ENCODE measurements at places on chromosomes 5 and 9.

DNA sequence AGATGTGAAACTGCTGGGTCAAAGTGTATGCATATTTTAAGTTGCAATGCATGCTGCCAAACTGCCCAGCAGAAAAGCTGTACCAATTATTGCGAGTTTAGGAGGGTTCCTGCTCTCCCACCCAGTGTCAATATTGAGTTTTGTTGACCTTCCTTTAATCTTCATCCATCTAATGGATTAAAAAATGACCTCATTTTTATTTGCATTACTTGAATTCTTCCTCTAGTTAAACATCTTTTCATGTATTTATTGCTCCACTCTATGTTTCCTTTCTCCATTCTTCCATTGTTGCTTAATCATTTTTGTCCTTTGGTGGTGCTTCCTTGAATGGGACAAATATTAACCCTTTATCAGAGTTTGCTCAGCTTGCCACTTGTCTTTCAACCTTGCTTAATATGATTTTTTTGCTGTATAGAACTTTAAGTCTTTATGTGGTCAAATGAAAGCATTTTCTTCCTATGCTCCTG lies 32.4 kb downstream of the TLE1 start:
- no peak for DNase-seq

DNA sequence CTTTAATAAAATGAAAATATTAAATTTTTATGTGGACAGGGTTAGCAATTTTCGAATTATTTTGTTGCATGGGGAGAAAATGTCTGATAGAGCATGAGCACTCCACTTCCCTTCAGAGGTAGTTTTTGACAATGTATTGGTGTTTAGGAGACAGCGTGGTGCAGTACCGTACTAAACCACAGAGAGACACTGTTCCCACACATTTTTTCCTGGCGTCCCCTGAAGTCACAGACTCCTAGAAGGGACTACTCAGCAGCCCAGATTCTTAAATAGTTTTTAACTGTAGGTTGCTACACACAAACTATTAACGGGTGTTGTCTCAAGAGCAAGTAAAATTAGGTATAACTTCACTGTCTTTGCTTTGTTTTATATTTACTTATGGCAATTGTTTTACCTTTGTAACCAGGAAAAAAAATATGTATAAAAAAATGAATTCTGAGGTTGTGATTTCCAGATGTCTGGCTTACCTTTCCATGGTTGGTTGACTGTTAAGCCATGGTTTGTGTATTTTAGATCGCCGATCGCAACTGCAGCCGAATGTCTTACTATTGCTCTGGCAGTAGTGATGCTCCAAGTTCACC lies 171.2 kb downstream of the DOCK8 start:
- no peak for DNase-seq

DNA sequence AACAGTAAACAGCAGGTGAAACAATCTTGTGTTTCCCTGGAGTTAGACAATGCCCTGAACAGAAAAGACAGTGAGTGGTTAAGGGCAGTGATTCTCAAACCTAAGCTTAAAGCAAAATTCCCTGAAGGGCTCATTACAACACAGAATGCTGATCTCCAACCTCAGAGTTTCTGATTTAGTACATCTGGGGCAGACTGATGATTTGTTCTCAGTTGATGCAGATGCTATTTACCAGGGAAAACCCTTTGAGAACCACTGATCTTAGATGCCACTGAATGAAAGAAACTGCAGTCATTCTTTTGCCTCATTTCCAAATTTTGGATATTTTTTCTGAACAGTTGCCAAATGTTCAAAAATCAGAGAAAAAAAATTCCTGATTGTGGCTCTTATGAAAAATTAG lies 18.7 kb upstream of the ADAM19 start:
- no peak for DNase-seq

DNA sequence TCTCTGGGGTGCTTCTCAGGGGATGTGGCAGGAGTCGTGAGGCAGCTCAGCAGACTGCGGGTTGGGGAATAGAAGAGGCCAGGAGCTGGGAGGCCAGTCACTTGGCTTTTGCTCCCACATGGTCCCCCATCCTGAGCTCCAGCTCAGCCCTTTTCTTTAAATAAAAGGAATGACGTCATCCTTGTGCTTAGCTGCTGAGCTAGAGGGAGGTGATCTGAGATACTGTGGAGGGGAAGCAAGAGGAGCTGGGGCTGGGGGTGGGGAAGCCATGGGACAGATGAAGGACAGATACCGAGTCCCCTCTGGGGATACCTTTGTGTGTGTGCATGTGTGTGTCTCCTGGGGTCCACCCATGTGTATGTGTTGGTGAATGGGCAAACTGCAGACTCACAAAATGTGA lies 89.0 kb upstream of the ARAP3 start:
- no peak for DNase-seq

DNA sequence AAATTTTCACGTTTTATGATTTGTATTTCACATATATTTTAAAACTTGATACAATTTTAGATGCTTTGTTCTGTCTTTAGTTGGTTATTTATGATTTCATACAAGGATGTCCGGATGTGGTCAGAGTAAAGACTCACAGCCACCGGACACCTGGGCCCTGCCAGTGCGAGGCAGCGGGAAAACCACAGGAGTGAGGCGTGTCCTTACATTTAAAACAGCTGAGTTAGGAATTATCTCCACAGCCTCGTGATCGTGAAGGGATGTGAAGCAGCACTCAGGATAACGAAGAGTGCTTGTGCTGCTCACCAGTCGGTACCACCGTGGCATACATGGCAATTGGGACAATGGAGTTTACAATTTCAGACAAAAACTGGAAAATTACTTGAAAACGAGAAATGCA lies 14.0 kb downstream of the SNX18 start:
- no peak for DNase-seq

Measured in stimulated activated CD8-positive, alpha-beta memory T cell treated with anti-CD3 and anti-CD28 coated beads, Interleukin-4, amount 100 ng/mL, for 1 hour (primary cell).